ENCODE measurements at places on chromosomes 1 and 21.

DNA sequence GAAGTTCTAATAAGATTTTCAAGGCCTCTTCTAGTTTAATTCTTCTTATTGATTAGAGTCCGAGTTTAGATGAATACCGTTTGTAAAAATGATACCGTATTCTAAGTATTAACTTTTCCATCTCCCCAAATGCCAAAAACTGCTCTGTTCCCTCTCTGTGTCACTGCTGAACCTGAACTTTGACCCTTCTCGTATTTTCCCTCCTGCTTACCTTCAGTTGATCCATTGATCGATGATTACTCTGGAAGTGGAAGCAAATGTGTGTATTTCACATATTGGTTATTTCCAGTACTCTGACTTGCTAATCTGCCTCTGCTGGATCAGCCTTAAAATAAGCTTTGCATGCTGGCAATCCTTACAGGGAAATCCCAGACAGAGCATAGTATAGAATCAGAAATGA is 68.5 kb downstream of the KIF1B start:
- DNase-seq, result no peak

GRCh38 chr1:211420389-211420788 is 71.6 kb downstream of the RD3 start:
- peak; percentile 14 for DNase-seq

- no peak for DNase-seq
These were observed 510.8 kb upstream of the B3GALT2 start for GRCh38 chr1:193697115-193697762.

DNA sequence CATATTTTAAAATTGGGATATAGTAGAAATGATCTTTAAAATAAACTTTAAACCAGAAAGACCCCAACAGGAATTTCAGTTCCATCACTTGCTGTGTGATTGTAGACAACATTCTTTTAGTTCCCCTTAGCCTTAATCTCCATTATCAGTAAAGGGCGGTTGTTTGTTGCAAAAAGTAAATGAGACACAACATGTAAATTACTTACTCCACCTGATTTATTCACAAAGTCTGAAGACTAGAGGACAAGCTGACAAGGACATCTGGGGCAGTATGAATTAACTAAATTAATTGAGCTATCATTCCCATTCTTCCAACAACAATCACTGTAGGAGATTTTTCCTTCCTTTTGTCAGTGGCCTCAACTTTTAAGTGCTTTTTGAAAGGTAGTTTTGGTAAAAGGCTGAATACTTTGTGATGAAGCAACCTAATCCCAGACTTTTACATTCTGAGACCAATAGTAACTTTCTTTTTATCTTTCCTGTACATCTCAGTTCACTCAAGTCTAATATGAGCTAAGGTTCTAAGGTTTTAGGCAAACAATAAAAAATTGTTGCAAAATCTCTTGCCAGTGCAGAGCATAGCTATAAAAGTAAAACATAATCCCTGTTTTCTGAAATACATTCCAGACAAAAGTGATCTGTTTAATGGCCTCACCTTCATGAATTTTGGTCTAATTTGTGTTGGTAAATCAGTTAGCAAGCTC is 6.2 kb downstream of the SLC19A2 start:
- DNase-seq, result no peak

- DNase-seq, result no peak
These were observed 6.3 kb downstream of the CDKN2C start for GRCh38 chr1:50976111-50976889.

- DNase-seq, result no peak
These were observed 4.9 kb downstream of the SKI start for GRCh38 chr1:2232916-2233438.

- no peak for DNase-seq
These were observed 132.5 kb downstream of the PLXNA2 start for GRCh38 chr1:208111646-208112190.

DNA sequence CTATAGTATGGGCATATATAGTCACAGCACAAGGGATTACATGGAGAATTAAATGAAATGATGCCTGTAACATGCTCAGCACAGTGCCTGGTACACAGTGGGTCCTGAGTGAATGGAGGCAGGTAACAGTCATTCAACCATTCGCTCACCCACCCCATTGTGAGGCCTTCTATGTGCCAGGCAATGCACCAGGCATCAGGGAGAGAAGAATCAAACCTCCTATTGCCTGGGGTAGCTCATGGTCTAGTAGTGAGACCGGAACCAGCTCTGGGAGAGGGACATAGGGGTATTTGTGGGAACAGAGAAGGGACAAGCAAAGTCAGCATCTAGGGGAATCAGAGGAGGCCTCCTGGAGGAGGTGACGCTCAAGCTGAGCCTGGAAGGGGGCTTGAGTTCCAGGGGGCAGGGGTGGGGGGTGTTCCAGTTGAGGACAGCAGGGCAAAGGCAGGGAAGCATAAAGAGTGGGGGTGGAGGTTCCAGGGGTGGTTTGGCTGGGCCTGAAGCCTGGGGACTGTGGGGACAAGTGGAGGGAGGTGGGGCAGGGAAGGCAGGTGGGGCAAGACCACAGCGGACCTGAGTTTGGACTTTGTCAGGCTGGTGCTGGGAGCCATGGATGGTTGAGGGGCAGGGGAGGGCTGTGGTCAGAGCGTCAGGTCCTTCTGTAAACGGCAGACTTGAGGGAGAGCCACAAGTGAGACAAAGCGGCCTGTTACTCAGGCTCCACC is 591.6 kb downstream of the PTPRU start:
- no peak for DNase-seq

- DNase-seq, result no peak
These were observed 38.6 kb downstream of the SSBP3 start for GRCh38 chr1:54367613-54368012.

DNA sequence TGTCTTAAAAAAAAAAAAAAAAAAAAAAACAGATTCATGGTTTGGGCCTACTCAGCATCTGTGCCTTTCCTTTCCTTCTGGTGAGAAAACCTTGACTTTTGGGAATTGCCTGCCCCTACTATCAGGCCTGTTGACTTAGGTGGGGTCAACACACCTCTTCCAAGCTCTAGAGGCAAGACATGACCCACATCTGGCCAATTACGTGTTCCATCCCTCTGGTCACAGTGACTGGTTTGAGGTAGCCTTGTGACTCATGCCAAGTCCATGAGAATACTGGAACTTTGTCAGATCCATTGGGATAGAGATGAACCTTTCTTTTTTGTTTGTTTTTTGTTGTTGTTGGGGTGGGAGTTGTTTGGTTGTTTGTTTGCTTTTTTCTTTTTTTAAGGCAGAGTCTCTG is 37.3 kb upstream of the KHDRBS1 start:
- DNase-seq, result no peak

- DNase-seq, result no peak
These were observed 183.6 kb upstream of the RAB4A start for GRCh38 chr1:229087339-229087738.

DNA sequence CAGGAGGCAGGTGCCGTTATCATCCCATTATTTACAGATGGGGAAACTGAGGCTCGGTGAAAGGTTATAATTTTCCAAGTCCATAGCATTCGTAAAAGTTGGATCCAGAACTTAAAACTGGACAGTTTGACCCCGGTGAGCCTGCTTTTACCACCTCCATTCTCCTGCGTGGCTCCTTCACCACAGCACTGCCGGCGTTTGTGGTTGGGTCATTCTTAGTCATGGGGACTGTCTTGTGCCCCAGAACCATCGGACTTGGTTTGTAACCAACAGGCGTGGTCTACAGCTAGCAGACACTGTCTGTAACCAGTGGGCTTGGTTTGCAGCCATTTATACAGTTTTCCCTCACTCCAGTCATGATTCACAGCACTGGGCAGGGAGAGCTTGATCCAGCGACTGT is 511.3 kb downstream of the NPHP4 start:
- DNase-seq, result no peak

DNA sequence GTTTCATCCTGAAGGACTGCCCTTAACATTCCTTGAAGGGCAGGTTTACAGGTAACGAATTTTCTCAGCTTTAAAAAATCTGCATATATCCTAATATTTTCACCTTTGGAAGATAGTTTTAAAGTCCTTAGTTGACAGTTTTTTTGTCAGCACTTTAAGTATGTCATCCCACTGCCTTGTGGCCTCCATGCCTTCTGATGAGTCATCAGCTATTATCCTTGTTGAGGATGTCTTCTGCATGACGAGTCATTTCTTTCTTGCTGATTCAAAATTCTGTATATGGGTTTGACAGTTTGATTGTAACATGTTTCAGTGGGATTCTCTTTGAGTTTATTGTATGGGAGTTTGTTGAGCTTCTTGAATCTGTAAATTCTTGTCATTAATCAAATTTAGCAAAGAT is 500.6 kb downstream of the DISC1 start:
- no peak for DNase-seq

DNA sequence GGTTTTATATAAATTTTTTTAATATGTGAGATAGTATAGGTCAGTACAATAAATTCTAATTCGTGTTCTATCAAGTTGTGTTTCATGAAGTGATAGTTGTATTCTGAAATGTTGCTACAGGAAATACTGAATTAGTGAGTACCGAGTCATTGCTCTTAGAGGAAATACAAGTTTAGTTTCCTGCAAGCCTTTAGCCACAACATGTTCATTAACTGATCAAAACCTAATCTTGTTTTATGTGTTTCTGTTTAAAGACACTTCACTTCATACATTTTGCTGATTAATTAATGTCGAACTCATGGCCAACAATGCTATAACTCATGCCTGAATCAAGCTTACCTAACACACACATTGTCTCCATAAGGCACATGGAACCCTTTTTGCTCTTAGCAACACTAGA is 43.6 kb downstream of the LRRC7 start:
- no peak for DNase-seq

- no peak for DNase-seq
These were observed 89.9 kb downstream of the WLS start for GRCh38 chr1:68142461-68142860.

DNA sequence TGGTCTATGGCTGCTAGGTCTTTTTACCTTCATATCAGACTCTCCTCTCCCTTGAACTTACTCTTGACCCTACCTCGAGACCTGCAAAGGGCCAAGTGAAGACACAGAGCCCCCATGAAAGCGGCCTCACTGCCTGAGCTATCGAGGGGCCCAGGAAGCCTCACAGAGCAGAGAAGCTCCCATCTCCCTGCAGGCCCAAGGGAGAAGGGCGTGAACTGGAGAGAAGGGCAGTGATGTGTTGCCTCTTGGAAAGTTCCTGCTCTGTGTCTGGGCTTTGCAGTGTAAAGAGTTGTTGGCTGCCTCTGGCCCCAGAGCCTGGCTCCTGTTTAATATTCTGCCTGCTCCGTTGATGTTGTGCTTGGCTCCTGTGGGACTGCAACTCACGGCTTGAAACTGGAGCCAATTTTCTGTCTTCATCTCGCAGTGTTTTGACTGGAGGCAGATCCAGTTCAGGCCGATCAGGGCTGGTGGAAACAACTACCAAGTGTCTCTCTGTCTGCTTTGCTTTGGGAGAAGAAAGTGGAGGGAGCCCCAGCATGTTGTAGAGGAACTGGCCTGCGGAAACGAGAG is 4.3 kb downstream of the SERTAD4 start:
- no peak for DNase-seq

DNA sequence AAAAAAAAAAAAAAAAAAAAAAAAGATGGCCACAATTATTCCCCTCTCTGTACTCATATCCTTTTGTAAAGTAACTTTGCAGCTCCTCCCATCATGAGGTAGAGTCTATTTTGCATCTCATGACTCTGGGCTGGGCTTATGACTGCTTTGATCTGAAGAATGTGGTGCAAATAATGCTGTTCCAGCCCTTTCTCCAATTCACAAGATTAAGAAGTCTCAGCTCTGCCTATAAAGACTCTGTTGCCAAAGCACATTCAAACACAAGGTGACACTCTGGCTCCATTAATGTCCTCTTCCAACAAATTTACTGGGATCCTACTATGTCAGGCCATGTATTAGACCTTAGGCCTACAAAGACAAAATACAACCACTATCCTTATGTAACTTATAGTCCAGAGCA is 64.8 kb upstream of the PTCH2 start:
- DNase-seq, result no peak

GRCh38 chr1:217369996-217370551 is 260.8 kb downstream of the GPATCH2 start:
- DNase-seq, result no peak

DNA sequence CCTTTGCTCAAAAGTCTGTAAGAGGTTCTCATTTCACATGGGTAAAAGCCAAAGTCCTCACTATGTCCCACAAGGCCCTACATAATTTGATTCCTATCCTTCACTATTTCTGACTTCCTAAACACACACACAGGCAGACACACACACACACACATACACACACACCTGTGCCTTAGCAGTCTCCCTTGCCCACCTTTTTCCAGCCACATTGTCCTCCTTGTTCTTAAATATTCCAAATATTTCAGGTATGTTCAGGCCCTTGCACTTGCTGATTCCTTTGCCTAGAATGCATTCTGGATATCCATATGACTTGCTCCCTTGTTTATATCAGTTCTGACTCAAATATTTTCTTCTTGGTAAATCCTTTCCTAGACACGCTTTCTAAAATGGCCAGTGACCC is 54.6 kb downstream of the NTNG1 start:
- DNase-seq, result no peak

GRCh38 chr1:247118946-247119446 is 14.8 kb upstream of the ZNF669 start:
- peak; percentile 61 for DNase-seq

DNA sequence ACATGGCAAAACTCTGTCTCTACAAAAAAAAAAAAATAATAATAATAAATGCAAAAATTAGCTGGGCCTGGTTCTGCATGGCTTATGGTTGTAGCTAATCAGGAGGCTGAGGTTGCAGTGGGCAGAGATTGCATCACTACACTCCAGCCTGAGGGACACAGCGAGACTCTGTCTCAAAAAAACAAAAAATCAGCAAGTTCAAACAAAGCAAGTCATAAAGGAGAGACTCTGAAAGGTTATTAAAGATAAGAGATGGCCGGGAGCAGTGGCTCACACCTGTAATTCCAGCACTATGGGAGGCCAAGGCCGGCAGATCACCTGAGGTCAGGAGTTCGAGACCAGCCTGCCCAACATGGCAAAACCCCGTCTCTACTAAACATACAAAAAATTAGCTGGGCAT is 28.8 kb downstream of the COP1 start:
- DNase-seq, result no peak

DNA sequence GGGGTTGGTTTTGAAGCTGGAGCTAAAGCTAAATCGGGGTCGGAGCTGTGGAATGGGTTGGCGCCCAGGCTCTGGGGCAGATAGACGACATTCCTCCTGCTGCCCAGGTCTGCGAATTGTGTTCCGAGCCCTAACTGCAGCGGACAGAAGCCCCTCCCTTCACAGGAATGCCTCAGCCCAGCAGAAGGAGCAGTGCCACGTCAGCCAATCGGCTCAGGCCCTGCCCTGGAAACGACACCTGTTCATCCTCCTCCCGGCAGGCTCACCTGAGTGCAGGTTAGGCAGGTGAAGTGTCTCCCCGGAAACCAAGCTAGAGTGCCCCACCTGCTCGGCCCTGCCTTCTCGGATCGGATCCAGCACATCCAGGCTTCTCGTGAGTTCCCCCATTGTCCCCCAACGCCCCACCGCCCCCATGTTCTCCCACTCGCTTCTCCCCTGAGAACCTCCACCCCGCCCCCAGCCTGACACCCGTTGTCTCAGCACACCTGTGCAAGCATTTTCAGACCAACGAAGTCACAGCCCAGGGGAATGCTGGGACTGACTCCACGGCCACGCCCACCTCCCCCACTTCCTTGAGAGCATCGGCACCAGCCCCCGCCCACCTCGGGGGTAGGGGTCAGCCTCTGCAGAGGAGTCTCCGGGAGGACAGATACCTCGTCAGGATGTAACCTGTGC is 775 bp downstream of the TMEM125 start:
- peak; percentile 25 for DNase-seq

GRCh38 chr1:119790451-119791198 is 20.6 kb downstream of the REG4 start:
- no peak for DNase-seq

Measured in stimulated activated CD4-positive, alpha-beta T cell treated with anti-CD3 and anti-CD28 coated beads, Interleukin-15, amount 100 ng/mL, for 24 hours (primary cell).